ENCODE measurements at places on chromosomes 4 and X. TPM values are rescaled to one million over a fixed set of nuclear protein-coding genes. Genes with fewer than 3 reads are reported as not detected.

DNA sequence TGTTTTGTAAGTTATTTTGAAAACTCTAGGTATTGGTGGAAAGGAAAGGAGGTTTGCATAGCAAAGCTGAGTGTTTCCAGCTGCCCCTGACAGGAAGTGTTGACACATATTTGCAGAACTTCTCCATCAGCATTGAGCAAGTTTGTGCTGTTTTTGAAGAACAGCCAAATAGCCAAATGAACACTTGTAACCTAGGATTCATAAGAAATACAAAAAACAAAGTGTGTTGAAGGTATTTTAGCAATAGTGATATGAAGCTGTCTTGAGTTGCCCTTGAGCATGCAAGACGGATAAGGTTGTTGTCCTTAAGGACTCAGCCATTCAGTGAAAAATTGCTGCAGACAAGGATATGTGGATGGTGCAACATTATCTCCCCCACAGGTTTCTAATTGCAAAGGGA lies 68.3 kb upstream of the PGM2 start:
- no peak for DNase-seq

The EIF4E gene
- 340 TPM for total RNA-seq

GRCh38 chr4:43992552-43992951 lies 456.1 kb downstream of the KCTD8 start:
- DNase-seq: peak; percentile 24

DNA sequence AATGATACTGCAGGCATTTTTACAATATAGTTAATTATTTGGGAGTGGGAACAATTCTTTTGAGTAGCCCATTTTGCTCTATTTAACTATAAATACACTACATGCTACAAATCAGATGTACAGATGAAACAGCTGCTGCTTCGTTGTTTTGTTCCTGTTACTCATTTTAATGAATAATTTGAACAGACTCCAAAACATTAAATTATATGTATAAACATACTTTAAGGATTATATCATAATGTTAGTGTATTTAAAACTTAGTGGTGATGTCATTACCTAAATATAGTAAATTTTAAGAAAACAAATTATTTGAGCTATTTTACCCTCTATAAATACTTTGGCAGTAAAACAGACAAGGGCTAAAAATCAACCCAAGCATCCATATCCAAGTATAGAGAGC lies 60.7 kb downstream of the GAB1 start:
- no peak for DNase-seq

The XK gene
- total RNA-seq: 1.0 TPM

- DNase-seq: no peak
Observed at GRCh38 chrX:70908541-70908940, at the start of gene TEX11. TEX11 (minus strand) TSS chrX:70908711; CDS start chrX:70907789, 922 bp downstream.

DNA sequence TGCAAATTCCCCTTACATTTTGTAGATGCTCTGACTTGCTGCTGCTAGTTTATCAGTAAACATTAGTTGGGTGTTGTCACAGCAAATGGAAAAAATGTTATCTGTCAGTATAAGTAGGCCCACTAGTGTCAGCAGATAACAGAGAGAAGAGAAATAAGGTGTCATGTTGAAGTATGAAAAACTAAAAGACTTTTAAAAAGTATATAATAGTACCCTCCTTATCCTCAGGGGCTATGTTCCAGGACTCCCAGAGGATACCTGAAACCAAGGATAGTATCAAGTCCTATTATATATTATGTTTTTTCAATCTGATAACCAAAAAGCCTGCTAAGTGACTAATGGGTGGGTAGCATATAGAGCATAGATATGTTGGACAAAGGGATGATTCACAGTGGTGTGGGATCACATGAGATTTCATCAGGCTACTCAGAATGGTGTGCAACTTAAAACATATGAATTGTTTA lies 11.6 kb upstream of the BMP2K start:
- DNase-seq: no peak

All from neural progenitor cell (in vitro differentiated cells).